ENCODE measurements at places on chromosomes 3 and 15.

GRCh38 chr3:110456438-110457138 is 615.0 kb upstream of the NECTIN3 start:
- no peak for DNase-seq

GRCh38 chr15:60477164-60477563 is 1.8 kb downstream of the ICE2 start:
- DNase-seq: no peak

DNA sequence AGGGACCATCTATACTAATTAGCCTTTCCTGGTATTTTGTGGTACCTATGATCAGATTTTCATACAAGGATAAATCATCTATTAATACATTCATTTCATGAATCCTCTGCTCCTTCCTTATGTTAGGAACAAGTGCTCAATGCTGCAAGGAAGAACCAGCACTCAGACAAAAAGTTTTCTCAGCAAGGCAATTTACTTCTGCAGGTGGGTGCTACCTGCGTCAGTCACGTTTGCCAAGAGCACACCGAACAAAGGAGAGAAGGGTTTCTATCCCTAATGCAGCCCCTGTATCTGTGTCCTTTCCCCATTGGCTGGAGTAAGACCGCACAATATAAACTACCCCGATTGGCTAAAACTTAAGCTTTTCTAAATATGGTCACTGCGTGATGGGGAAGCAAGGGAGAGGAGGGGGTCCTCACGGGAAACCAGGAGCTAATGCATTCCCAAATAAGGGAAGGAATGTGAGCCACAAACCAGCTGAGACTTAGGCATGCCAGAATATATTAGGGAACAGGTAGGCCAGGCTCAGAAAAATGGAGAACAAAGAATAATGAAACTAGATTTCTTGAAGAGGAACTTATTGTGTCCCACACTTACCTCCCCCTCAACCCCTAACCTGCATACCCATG is 76.5 kb downstream of the AQR start:
- no peak for DNase-seq

- no peak for DNase-seq
These were observed 22.6 kb downstream of the RASGRF1 start for GRCh38 chr15:79067969-79068368.

- DNase-seq: no peak
These were observed 14.2 kb downstream of the CRBN start for GRCh38 chr3:3165241-3165640.

GRCh38 chr15:90200534-90201129 is 498 bp upstream of the SEMA4B start:
- no peak for DNase-seq

DNA sequence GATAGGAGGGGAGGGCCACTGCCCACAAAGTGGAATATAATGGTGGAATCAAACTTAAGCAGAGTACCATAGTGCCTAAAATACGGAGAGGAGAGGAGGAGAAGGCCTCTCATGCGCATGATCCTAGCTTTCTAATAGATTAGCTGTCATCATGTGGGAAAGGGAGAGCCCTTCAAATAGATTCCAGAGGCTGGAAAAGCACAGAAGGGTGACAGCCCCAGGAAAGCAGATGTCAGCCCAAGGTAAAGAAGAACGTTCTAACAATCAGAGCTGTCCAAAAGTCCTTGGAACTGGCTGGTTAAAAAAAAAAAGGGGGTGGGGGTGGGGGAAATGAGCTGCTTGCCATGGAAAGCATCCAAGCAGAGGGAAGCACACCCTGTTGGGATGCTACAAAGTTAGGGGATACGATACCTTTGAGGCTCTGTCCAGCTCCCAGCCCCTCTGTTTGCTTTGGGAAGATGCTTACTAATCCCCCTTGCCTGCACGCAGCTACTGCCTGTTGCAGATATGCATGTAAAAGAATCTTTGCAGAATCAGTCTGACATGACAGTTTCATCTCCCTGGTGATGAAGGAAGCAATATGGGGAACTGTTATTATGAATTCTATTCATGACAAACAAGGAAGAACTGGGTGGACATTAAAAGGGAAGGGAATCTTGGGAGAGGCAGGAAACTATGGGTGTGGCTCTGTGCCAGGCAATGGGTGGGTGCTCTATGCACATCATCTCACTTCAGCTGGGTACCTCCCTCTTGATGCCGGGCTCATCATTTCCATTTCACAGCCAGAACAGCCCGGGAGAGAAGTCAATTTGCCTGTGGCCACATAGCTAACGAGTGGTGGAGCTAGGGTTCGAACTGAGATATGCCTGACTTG is 10.1 kb upstream of the LMCD1 start:
- no peak for DNase-seq

DNA sequence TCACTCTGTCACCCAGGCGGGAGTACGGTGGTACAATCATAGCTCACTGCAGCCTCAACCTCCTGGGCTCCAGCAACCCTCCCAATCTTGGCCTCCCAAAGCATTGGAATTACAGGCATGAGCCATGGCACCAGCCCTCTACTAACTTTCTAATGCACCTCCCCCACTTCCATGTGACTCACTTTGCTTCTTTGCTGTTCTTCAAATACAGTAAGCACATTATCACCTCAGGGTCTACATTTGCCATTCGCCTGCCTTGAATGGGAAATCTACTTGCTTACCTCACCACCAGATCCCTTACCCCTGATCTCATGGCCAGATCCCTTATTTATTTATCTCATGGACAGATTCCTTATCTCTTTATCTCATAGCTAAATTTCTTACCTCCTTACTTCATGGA is 235.3 kb downstream of the KCNMB2 start:
- DNase-seq: no peak

DNA sequence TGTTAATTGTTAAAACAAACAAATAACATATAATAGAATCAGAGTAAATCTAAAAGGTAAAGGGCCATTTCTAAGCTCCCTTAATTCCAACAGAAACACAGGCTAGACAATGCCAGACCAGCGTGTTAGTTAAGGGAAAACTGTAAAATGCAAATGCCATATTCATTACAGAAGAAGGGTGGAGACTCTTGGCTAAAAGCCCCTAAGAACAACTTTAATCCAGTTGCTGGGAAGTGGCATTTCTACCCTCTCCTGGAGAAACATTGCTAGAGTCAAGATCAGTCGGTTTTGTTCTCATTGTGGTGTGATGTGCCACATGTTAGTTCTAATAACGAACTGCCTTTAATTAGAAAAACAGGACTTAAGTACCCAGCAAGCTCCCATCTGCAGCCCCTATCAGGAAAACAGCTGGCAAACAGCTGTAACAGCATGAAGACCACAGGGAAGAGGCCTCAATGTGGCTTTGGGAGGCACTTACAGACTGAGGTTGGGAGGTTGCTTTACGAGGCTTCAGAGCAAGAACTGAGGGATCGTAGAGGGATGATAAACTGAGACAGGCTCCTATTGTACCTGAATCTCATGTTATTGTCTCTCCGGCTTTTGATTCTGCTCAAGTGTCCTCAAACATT is 1134.8 kb downstream of the ROBO1 start:
- no peak for DNase-seq

- no peak for DNase-seq
These were observed 381.2 kb downstream of the RSL24D1 start for GRCh38 chr15:54815556-54815955.

DNA sequence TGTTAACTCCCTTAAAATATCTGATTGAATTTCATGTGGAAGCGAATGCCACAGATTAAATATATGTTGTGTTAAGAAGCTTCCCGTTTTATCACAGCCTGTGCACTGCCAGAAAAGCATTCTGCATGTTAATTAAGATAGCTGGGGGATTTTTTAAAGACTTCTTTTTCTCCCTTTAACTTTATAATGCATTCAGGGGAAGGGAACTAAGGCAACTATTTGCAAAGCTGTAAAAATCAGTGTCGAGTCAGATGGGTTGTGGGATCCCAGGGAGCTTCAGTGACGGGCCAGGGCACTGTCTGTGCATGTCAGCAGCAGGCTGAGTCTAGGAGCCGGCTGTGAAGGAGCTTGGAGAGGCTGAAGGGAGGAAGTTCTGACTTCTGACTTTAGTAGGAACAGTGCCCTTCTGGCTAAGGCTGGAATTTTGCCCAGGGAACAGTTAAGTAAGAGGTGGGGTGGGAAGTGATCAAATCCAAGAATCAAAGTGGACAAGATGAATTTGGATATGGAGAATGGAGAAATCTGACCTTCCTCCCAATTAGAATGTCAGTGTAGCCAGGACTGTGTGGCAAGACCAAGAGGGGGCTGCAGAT is 77.7 kb downstream of the ABHD5 start:
- no peak for DNase-seq

DNA sequence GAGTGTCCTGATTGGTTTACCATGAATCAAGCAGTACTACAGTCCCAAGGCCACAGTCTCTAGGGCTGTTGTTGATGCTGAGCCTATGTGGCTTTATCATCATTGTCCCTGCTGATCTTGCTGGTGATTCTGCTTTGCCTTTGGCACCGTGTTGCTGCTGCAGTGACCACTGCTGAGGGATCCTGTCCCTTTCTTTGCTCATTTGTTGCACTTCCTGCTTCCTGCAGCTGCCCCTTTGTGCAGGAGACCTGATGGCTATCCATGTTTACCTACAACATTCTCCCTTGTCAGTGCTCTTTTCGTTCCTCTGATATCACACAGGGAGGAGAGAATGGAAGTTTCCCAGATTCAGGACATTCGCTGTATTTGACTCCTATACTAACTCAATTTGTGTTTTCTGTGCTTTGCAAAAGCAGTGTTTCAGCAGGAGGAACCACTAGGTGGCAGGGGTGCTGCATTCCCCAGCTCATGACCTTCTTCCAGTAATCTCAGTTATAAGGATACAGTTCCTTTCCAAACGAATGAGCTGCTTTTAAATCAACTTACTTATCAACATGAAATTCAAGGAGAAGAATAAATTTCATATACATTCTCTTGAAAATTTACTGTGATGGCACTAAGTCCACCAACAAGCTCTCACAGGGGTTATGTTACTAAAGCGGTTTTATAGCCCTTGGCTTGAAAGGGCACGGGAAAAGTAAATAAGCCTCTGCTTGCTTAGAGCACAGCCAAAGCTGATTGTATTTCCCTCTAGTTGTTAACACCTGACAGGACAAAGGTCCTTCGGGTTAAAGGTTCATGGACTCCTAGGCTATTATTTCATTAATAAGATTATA is 9.7 kb upstream of the THUMPD3 start:
- DNase-seq: peak; percentile 56

DNA sequence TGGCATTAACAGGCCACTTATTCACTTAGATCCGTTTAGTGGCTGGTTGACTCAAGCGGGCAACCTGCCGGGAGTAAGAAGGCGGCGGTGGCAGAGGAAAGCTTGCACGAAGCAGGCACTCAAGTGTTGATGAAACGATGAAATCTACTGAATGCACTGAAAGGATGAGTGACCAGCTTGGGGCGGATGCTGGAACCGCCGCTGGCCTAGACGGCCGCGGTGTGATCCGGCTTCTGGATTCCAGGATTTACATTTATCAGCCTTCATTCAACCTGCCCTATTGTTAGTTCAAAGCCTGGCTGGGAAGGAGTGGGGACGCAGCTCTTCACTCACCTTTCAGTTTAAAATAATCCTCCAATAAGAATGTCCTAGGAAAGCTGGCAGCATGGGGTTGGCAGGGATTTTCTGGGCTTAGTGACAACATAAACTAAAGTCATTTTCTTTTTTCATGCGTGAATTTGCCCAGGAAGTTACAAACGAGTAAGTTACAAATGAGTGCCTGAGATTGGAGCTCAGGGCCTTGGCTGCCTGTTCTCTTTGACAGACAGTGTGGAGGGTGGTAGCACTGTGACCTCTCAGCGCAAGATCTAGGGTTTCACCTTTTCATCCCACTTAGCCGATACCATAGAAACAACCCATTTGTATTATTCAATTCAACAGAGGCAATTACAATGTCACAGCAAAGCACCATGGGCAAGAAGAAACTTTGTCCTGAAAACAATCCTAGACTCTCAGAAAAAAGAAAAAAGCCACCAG is 1.1 kb upstream of the PLCH1 start:
- DNase-seq: no peak

DNA sequence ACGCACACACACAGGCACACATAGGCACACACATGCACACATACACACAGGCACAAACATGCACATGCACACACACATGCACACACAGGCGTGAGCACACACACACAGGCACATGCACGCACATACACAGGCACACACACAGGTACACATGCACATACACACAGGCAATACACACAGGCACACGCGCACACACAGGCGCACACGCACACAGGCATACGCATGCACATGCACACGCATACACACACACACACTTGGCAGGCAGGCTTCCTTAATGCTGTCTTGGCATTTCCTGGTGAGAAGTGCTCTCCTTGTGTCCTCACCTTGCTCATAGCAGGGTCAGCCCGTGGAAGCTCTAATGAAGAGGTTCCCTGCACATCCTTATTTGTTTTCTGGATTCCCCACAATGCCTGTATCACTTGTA is 8.4 kb upstream of the SLCO2A1 start:
- no peak for DNase-seq

- DNase-seq: no peak
These were observed 43.8 kb upstream of the UACA start for GRCh38 chr15:70806992-70807712.

GRCh38 chr15:44710236-44711095 is 657 bp downstream of the PATL2 start:
- DNase-seq: peak; percentile 41

DNA sequence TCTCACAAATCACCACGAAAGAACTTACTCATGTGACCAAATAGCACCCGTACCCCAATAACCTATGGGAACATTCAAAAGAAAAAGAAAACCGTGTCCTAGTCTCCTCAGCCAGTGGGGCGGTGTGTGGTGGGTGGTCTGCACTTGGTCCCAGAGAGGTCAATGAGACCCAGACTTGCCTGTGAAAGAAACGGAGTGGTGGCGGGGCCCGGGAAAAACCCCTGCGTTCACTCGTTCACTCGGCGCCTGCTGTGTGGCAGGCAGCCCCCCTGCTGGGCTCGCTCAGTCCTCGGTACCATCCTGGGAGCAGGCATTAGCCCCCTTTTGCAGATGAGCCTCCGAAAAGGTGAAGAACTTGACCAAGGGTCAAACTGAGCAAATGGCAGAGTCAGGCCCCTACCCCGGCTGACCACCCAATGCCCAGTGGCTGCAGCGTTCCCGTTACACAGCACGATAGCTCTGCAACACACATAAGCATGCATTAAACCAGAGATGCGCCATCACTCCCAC is 36.0 kb downstream of the ZDHHC19 start:
- no peak for DNase-seq

- no peak for DNase-seq
These were observed 25.7 kb upstream of the WNT5A start for GRCh38 chr3:55512571-55513343.

- no peak for DNase-seq
These were observed 16.1 kb downstream of the CASR start for GRCh38 chr3:122199552-122199951.

- DNase-seq: no peak
These were observed 837.6 kb upstream of the DPPA4 start for GRCh38 chr3:110174908-110175307.

- DNase-seq: no peak
These were observed 217.9 kb upstream of the KCNMB2 start for GRCh38 chr3:178318340-178318739.

DNA sequence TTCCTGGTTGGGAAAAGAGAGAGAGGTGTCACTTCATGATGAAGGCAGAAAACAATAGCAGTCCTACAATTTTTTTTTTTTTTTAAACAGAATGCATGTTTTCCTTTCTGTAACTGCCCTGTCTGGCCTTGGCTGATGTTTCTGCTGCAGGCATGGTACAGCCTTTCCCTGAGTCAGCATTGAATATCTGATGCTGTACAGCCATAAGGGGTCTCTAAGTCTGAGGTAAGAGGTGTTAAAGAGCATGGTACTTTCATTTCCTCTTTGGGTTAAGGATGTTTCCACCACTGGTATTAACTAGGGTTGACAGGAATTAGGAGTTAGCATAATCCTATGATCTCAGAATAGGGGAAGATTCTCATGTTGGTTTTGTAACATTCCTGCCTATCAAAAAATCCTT is 147.4 kb downstream of the CHST2 start:
- DNase-seq: no peak

- DNase-seq: no peak
These were observed 390.4 kb upstream of the PROK2 start for GRCh38 chr3:72175296-72175858.
